Non-pigmented ciliary epithelial cell (primary cell): ENCODE measurements at places on chromosomes 16 and 17.

DNA sequence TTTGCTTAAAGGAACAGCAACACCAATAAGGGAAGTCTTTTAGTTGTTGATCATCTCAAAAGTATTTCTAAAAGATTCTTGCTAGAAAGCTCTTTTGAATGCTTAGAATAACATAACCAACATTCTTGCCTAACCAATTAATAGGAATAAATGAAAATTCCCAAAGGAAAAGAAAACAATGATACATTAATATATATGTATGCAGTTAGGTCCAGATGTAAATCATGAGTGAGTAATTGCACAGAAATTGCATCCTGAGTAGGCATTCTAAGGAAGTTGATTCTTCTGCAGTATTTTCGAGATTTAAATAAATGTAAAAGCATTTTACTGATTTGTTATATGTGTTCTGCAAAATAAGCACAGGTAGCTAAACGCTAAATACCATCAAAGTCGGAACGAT, 22.1 kb downstream of the COX10 start:
- no peak for DNase-seq

- DNase-seq = no peak
These were observed 6.8 kb upstream of the FLYWCH1 start for GRCh38 chr16:2904922-2905240.

GRCh38 chr16:54362591-54363206, 76.1 kb upstream of the IRX3 start:
- DNase-seq = no peak

DNA sequence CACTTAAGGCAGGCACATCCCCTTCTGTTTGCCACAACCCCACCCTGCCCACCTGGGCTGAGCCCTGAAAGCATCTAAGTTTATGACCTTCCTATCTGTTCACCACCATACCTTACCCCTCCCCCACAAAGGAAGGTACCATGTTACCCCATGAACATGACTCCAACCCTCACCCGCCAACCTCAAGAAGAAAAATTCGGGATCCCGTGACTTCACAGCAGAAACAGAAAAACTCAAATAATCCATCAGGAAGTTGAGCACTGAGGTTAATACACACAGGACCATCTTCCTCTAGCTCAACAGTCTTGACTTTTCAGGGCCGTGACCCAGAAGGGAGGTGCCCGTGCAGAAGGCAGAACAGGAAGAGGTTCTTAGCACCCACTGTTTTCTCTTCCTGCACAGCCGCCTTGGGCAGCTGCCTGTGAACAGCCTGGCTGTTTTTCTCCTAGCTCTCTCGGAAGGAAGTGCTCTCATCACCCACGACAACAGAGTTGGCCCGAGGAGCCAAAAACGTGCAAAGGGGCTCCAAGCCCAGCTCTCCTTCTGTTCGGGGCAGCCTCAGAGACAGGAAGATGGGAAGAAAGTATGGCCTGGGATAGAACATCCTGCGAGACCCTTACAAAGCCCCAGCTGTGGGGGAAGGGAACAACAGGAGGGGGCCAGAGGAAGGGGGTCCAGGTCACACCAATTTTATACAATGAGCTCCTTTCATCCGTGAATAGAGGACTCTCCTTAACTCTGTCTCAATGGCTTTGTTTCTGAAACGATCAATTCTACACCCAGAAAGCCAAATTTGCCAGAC, 101.1 kb downstream of the XYLT1 start:
- DNase-seq = no peak

- DNase-seq = no peak
These were observed 384.9 kb upstream of the SOX9 start for GRCh38 chr17:71735893-71736292.

GRCh38 chr16:68782198-68783174, 45.4 kb downstream of the CDH1 start:
- no peak for DNase-seq

- DNase-seq = no peak
These were observed 70.8 kb downstream of the MAP2K6 start for GRCh38 chr17:69485251-69485661.

GRCh38 chr16:19835968-19836421, 48.7 kb downstream of the GPRC5B start:
- no peak for DNase-seq

DNA sequence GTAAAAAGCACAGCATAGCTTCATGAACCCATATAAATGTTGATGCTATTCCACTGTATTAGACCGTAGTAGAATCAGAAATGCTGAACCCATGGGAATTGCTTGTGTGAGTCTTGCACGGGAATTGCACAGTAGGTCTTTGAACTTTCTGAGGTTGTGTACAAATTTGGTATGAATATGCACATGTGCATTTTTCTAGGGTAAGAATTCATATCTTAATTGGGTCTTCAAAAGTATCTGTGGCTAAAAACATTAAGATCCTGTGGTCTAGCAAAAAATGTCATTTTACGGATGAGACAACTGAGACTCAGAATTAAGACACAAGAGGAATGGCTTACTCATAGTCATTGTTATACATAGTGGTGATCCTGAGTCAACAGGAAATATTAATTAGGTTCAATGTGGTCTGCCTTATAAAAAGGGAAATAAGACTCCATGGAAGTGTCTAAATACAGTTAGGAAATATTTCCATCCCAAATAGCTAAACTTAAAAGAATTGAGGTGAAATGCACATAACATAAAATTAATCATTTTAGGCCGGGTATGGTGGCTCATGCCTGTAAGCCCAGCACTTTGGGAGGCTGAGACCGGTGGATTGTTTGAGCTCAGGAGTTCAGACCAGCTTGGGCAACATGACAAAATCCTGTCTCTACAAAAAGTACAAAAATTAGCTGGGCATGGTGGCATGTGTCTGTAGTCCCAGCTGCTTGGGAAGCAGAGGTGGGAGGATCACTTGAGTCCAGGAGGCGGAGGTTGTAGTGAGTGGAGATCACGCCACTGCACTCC, 22.8 kb downstream of the TAOK1 start:
- DNase-seq = no peak

- DNase-seq = no peak
These were observed 405 bp upstream of the ACE start for GRCh38 chr17:63476459-63476853.

GRCh38 chr17:32865141-32865540, 11.8 kb downstream of the MYO1D start:
- DNase-seq = no peak

DNA sequence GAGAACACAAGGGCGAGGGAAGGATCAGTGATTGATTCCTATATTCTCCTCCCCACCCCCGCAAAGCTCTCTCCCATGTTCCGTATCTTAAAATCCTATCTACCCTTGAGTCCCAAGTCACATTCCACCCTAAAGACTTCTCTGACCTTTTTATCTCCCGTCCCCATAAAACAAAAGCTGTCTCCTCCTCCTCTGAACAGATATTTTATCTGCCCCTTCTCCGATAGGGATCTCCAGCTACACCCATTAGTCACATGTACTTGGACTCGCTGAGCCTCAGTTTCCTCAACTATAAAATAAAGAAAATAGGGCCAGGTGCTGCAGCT, 12.8 kb downstream of the GGA2 start:
- no peak for DNase-seq

DNA sequence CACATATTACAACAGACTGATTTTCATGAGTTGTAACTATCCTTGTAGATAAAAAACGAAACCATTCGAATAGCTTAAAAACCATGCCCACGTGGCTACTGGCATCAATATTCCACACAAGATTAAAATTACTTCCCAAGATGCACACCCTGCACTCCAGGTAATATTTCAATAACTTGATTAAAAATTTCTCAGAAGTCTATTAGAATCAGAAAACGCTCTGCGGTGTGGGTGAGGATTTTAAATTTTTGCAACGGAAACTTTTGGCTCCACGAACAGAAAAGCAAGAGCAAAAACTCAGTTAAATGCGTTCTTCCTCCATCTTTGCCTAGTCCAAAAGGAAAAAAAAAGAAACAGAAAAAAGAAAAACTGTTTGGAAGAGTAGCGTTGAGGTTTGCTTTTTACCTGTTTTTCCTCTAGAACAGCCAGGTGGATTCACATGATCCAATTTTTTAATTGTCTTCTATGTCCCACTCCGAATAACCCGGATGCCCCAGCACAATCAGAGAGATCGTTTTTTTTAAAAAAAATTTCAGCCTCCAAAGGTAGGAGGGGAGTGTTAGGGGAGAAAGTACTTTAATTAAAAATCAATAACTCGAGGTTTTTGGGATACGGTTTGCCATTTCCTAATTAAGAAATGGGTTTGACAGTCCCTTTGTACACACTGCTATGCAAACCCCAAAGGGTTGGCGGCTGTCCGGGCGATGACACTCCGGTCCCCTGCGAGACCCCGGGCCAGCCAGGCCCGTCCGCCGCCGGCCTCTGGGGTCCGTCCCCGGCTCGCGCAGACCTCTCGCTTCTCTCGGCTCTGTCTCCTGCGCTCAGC, 708 bp upstream of the NFAT5 start:
- no peak for DNase-seq

- DNase-seq = no peak
These were observed 1.7 kb downstream of the RAD51D start for GRCh38 chr17:35117984-35118383.

- peak; percentile 13 for DNase-seq
These were observed 28.1 kb upstream of the LGALS9 start for GRCh38 chr17:27602721-27603420.

DNA sequence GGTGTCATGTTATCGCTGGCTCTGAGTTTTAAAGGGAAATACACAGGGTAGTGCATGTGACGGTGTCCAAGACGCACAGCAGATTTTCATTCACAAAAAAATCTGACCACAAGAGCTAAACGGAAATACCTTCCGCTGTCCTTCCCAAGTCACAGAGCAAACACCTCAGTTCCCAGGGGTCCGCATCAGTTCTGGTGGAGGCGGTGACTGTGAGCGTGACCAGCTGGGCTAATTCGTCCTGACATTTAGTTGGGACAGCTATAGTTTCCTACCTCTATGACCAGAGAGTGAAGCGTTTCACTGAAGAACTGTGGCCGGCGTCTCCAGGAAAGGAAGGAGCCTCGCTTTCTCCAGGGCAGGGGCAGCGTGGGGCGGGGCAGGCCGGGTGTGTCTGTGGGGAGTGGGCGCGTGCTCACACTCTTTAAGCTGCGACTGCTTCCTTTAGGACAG, 10.5 kb upstream of the FASN start:
- no peak for DNase-seq

DNA sequence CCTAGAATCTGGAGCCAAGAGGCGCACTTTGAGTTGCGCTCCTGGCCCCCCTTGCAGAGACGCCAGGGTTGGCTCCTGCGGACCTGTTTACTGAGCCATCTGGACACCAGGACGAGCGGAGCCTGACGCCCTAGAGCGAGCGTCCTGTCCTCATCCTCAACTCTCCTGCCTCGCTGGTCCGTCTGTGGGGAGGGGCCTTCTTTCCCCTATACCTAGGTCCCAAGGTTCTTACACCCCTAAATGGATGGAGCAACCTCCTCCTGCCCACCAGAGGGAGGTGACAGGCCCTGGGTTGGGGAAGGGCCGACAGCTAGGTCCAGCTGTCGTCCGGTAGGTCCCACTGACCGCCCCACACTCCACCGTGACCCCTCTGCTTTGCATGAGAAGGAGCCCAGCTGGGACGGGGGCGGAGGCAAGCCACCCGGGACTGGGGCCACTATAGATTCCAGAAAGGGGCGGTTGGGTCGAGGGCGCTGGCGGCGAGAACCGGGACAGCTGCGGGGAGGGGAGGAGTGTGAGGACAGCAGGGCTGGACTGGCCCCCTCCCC, 3.1 kb upstream of the LHX1 start:
- no peak for DNase-seq

DNA sequence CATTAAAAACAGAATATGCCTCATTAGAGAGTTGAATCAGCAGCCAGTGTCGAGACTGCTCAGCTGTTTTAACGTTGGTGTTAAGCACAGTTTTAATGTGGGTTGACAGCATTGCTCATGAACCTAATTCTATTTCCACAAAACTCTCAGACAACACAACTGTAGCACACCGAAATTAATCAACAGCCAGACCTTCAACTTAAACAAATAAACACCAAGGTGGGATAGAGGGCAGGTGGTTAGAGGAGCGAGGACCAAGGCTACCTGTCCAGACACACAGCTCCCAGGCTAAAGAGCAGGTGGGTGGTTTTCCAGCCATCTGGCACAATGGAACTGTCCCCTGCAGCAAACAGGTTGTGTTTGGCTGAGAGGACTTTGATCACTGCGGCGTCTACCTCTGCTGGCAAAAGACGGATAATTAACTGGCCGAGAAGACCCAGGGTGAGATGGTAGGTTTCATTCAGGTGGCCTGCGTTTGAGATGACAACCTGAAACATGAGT, 69.6 kb upstream of the ATP2A3 start:
- no peak for DNase-seq

DNA sequence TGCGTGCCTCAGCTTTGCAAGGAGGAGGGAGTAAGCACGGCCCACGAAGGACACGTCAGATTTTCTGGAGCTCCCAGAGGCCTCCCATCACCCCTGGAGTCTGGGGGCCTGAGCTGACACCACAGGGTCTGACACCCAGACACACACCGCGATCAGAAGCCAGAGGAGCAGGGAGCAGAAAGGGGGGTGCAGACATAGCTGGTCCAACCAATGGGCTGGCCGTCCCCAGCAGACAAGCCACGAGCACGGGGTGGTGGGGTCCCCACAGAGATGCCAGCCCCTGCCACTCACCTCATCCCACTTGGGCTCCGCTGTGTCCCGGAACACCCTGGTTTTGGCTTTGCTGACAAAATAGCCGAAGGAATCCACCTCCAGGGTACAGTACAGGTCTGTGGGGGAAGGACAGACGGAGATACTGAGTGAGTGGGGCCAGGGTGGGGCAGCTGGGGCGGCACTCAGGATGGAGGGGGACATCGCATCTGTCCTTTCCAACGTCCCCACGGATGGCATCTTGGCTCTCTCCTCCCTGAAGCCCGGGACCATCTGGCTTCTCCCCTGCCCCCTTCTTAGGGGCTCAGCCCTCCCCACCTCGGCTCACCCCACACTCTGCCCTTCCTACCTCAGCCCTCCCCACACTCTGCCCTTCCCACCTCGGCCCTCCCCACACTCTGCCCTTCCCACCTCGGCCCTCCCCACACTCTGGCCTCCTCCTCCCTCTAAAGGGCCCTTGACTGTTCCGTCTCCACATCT, 53.5 kb downstream of the TIMM22 start:
- no peak for DNase-seq

DNA sequence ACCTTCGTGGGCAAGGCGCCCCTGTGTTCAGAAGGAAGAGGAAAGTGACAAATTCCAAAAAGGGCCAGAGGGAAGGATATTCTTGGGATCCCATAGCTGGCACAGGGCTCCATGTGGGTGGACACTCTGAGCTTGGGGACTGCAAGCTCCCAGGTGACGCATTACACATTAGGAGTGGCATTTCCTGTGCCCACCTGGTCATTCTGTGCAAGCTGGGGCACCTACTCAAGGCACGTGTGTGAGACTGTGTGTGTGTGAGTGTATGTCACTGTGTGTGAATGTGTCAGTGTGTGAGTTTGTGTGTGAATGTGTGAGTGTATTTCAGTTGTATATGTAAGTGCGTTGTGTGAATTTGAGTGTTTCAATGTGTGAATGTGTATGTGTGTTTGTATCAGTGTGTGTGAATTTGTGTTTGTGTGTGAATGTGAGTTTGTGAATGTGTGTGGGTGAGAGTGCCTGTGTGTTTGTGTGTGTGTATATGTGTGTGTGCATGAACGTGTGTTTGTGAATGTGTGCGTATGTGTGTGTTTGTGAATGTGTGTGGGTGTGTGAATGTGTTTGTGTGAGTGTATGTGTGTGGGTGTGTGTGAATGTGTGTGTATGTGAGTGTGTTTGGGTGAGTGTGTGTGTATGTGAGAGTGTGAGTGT, 1.6 kb upstream of the CD300A start:
- DNase-seq = no peak
